ENCODE measurements at places on chromosomes 1 and 21.

GRCh38 chr21:46328151-46328550 lies 4.2 kb downstream of the PCNT start:
- no peak for DNase-seq

DNA sequence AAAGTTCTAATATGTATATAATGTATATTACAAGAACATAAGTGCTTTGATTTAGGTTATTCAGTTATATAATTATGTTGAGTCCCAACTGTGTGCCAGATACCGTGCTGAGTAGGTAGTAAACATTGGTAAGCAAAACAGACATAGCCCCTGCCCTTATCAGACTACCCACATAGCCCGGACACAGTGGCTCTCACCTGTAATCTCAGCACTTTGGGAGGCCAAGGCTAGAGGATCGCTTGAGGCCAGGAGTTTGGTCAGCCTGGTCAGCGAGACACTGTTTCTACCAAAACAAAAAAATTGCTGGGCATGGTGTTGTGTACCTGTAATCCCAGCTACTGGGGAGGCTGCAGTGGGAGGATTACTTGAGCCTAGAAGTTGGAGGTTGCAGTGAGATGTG lies 30.7 kb downstream of the RNF11 start:
- DNase-seq = no peak

DNA sequence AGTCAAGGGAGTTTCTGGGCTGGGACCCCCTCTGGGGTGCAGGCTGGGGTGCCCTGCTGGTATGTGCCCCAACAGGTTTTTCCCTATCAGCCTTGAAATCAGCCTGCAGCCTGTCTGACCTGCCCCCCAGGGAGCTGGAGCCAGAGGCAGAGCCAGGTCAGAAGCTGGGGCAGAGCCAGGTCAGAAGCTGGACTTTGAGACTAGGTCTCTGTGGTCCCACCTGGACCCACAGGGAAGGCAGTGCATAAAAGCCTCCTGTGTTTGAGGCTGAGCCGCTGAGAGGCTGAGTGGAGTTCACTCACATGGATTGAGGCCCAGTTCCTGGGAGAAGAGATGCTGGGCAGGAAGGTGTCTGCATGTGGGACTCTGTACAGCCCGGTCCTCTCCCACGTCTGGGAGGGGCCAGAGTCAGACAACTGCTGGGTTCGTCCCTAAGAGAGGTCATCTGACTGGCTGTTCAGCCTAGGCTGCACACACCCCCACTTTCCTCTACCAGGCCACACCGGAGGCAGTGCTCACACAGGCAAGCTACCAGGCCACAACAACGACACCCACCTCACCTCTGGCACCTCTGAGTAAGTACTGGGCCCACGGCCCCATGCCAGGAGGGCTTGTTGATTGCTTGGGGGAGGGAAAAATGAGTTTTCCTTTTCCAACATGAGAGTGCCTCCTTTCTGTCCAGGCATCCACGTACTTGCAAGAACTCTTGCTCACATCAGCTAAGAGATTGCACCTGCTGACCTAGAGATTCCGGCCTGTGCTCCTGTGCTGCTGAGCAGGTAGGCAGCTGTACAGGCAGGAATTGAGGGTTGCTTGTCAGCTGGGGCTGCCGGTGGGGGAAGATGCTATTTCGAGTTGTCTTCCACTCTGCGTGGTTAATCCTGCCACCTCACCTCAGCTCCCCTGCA lies at the start of gene ANXA9:
Gene ANXA9 (plus strand): TSS at position 488 of the 908 bp plus-strand sequence. CDS start 814 bp downstream, outside the sequence.
- no peak for DNase-seq

DNA sequence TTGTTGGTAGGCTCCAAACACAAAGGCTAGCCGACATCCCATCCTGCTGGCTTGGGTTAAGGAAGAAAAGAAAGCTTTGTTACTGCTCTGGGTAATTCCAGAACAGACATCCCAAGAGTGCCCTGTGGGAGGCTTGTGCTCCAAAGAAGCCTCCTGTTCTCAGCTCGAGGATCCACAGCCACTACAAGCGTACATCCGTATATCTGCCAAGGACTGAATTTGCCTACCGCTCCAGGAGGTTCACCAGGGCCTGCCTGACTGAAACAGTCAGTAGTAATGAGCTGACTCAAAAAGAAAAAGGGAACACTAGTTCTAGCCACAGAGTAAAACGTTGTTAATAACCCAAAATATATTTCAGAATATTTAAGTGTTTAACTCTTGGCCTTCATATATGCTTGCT lies 24.8 kb upstream of the MUTYH start:
- no peak for DNase-seq

- DNase-seq = no peak
Measured at GRCh38 chr1:15684042-15684461, at the start of gene PLEKHM2. PLEKHM2 (plus strand) TSS chr1:15684320; CDS start chr1:15684559, 239 bp downstream.

- DNase-seq = no peak
Measured at GRCh38 chr1:182723200-182723599, 38.8 kb upstream of the RGS8 start.

GRCh38 chr1:246801241-246802020 lies 77.2 kb downstream of the SCCPDH start:
- DNase-seq = no peak

DNA sequence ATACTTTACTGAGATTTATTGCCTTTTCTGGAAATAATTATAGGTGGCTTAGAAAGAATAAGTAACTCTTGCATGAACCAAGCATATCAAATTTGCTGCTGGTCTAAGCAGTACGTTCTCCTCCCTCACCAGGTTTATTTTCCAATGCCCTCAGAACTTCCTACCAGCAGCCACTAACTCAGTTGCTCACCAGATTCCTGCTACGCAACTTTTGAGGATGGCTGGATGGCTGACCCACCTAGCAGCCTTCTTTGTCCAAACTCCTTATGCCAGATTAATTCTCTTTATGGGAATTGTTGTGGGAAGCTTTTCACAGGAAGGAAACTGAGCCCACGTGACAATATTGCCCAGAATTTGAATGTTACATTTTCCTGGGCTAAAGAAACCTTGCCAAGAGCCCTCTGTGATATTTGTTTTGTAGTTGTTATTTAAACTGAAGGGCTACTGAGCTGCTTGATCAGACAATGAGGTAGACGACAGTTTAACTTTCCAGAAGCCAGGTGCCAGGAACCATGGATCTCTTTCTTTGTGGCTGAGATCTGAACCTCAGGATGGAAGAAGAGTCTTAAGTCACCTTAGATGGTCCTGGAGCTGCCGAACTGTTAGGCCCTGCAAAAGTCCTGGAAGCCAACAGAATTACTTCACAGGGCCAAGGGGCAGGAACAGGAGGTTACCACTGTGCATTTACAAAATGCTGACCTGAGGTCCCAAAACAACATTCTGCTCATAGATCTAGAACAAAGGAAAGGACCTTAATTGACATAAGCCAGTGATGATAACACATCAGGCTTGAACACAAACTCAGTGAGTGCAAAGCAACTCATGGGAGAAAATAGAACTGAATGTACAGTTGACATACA lies 85.5 kb upstream of the ATP1A1 start:
- no peak for DNase-seq

DNA sequence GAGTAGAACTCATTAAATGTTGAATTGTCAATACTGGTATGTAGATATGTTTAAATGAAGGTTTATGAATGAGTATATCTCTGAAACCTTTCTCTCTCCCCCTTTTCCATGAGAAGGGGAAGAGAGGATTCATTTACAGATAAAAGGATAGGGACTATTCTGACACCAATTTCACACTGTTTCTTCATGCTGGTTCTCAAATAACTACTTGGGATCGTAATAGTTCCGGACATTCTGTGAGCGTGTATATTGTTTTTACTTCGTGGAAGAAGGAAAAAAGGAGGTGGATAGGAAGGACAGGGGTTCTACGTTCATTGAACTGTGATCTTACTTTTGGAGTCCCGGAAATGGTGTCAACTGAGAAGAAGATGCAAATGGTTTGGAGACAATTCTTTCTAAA lies 284.2 kb downstream of the GRIK1 start:
- DNase-seq = no peak

- DNase-seq = no peak
Measured at GRCh38 chr1:246157516-246157915, 349.6 kb downstream of the SMYD3 start.

DNA sequence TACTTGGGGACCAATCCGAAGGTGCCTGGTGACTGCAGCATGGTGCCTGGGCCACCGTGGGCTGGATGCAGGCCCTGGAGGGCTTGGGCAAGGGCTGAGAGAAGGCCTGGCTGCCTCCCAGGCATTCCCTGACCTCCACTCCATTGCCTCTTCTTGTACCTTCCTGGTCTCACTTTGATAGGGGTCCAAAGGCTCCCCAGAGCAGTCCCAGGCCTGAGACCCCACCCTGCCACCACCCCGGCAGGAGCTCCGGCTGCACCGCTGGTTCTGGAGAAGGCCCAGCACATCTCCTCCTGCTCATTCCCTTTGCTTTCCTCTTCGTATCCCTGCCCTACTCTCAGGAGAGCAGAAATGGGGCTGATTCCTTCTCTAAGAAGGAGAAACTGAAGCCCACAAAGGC lies 133.3 kb upstream of the IPO9 start:
- no peak for DNase-seq

GRCh38 chr1:150362721-150363425 lies 1.1 kb upstream of the RPRD2 start:
- DNase-seq = no peak

- DNase-seq = no peak
Measured at GRCh38 chr1:28050776-28051175, 37.6 kb downstream of the EYA3 start.

DNA sequence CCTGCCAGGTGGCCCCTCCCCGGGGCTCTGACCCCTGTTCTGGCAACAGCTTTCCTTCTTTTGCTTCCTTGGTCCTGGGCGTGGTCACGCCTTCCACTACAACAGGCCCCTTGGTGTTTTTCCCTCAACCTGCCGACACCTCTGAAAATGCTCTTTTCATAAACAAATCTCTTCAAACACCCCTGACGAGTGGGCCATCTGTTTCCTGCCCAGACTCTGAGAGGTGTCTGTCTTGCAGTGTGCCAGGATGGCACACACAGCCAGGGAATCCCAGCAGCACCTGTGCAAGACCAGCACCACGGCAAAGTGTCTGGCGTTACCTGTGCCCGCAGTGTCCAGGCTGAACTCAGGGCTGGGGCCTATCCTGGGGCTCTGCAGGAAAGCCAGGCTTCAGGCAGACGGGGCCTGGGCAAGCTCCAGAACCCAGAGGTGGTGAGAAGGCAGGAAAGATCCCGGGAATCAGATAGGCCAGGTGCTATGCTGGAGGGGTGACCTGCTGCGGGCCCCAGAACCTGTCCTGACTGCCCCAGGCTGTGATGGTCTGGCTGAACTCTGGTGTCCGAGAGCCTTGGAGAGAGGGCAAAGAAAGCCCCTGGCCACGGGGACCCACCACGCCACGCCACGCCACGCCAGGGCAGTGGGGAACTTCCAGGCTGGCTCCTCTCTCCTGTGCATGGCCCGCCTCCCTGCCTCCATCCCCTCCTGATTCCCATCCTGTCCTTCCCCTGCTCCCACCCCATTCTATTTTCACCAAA lies 88.9 kb downstream of the SIK1 start:
- DNase-seq = no peak

DNA sequence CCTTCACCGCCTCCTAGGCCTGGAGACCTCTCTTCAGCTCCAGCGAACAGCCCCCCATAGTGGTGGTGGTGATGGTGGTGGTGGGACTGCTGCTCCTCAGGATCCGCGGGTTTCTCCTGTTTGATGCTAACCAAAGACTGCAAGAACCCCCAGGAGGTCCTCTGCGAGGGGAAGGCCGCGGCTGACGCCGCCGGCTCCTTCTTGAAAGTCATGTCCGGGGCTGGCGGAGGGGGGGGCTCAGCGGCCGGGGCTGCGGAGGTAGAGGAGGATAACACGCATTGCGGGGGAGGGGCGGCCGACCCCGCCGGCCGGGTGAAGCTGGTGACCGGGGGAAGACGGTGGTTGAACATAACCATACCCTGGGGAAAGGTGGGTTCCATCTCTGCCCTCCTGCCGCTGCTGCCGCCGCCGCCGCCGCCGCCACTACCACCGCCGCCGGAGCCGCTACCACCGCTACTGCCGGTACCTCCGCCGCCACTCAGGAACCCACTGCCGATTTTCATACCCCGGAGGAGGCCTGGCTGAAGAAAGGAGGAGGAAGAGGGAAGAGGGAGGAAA lies 554 bp downstream of the ZNF281 start:
- no peak for DNase-seq

GRCh38 chr1:91201176-91201575 lies 179.3 kb upstream of the ZNF644 start:
- no peak for DNase-seq

DNA sequence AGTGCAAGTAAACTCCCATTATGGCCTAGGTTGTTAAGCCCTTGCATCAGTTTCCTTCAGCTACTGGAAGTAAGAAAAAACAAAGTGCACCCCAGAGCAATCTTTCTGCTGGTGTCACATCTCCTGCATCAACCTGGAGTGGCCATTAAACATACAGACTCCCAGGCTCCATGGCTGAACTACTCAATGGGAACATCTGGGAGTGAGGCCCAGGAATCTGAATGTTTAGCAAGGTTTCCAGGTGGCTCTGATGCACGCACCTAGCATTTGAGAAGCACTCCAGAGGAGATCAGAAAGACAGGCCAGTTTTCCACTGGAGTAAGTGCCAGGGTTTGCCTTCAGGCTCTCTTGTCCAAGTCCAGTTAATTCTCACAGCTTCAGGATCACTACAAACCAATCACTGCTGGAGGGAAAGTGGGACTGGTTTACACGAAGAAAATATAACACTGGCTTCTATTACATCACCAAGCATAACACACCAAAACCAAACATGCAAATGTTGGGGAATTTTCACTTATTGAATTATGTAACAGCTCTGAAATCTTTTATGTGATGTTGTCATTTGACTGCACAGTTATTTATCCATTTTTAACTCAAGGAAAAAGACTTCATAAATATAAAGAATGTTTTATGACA lies 22.3 kb upstream of the ABCA4 start:
- DNase-seq = no peak

GRCh38 chr1:183379951-183380350 lies 38.2 kb downstream of the NMNAT2 start:
- no peak for DNase-seq

GRCh38 chr1:209505044-209505443 lies 78.5 kb upstream of the CAMK1G start:
- no peak for DNase-seq

DNA sequence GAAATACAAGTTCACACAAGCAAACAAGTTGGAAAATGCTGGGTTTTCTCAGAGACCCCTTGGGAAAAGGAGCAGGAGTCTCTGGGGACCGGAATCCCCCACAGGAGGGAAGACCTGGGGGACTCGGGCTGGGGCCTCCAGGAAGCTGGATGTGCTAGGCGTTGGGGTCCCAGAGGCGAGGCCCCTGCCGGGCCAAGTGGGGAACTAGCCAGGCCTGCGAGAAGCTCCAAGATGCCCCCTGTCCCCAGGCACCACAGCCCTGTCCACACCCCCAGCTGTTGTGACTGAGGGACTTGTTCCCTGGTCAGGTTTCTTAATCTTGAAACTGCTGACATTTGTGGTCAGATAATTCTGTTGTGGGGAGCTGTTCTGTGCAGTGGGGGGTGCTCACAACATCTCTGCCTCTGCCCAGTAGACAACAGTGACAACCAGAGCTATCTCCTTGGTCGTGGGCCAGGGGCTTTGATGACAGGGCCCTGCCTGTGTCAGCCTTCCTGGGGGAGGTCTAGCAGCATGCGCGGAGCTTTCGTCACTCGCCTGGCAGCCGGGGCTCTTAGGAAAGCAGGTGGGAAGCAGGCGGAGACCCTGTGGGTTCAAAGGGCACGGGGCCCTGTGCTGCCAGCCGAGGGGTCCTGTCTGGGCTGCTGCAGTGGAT lies 126.4 kb upstream of the ARHGEF16 start:
- DNase-seq = no peak

Data from cortex of kidney (tissue), 1 donor.